ENCODE measurements at places on chromosomes 2 and 18.

DNA sequence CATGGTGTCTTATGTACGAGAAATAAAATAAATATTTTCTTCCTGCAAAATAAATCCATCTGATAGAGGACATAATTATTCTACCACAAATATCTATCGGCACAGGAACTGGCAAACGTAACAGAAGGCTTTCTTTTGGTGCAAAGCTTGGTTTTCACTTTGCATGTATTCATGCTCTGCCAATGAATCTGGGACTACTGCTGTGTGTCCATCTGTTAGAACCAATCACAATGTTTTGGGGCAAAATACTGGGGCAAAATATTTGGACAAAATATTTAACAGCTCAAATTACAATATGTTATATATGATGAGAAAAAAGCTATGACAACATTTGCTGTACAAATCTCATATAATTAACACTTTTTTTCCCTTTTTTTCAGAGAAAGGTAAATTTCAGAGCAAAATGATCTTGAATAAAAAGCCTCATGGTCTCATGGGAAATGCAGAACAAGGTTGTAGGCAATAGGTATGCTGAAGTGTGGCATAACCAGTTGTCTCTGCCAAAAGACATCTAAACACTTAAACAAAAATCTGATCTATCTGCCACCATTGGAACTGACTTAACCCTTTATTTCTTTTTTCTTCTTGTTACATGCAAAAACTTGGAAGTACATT lies 923.2 kb downstream of the CPS1 start:
- no peak for DNase-seq

DNA sequence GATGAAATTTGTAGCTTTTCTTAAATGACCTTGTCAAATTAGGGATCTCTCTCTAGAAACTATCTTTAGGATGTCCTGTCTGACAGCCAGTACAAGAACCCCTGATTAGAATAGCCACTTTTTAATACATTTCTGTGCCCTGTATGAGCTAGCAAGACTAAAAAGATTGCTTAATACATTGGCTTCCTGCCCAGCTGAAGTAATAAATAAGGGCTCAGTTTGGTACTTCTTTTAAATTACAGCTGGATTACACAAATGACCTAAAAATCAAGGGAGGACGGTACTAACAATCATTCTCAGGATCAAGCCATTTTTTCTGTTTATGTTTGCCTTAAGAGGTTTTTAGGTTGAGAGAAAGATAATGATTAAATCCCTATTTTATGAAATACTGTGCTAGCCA lies 11.6 kb upstream of the OLA1 start:
- no peak for DNase-seq

GRCh38 chr18:11293794-11294193 lies 144.4 kb upstream of the PIEZO2 start:
- no peak for DNase-seq

DNA sequence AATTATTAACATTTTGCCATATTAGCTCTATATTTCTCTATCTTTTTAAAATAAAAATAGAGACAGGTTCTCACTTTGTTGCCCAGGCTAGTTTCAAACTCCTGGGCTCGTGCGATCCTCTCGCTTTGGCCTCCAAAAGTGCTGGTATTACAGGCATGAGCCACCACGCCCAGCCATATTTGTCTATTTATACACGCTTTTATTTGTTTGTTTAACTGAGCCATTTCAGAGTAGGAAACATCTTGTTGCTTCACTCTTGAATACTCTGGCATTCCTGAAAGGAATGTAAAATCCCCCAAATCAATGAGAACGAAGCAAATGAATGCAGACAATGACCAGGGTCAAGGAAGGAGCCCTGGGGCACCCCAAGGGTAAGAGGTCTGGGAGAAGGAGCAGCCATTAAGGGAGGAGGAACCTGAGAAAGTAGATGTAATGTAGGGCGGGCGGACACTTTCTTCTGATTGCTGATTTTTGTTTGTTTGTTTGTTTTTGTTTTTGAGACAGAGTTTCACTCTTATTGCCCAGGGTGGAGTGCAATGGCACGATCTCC lies 31.7 kb upstream of the RAB1A start:
- no peak for DNase-seq

- no peak for DNase-seq
Measured at GRCh38 chr2:85889627-85890281, 964 bp upstream of the ST3GAL5 start.

GRCh38 chr18:48193521-48194492 lies 215.4 kb downstream of the ZBTB7C start:
- DNase-seq, result no peak

- DNase-seq, result no peak
Measured at GRCh38 chr2:182870227-182870626, 3.8 kb upstream of the FRZB start.

GRCh38 chr2:110707386-110707965 lies 24.9 kb upstream of the ACOXL start:
- no peak for DNase-seq

DNA sequence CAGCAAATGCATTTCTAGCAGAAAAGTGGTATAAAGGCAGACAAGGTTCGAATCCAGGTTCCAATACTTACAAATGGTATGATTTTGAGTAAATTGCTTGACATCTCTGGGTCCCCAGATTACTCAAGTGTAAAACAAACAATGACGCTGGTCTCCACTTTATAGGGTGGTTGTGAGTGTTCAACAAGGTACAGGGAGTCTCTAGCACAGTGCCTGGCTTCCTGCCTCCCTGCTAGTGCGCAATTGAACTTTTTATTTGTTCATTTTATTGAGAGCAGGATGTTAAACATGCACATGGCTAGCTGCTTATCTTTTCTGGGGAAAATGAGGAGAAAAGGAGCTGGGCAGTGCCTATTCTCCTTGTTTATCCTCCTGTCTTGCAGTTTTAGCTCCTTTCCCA lies 74.9 kb upstream of the MYL1 start:
- DNase-seq, result no peak

DNA sequence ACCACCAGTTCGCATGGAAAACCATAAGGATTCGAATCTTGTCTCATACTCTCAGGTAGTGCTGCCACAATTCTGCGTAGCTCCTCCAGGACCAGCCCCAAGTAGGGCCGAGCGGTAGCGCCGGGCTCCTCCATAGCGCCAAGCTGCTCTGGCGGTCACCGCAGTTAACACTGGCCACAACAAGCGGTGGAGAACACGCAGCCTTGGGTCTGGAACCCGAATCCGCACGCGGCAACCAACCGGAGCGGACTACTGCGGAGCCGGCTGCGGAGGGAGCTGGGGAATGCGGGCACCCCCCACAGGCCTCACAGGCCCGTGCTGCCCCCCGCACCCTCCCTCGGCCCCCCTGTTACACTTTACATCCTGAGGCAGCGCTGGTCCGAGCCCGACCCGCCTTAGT lies 531.5 kb downstream of the STK39 start:
- DNase-seq, result no peak

GRCh38 chr2:163664610-163665009 lies 71.2 kb downstream of the FIGN start:
- no peak for DNase-seq

GRCh38 chr2:120444691-120445240 lies 98.8 kb downstream of the INHBB start:
- DNase-seq, result no peak

- DNase-seq, result no peak
Measured at GRCh38 chr2:71788186-71788525, 334.8 kb downstream of the DYSF start.

DNA sequence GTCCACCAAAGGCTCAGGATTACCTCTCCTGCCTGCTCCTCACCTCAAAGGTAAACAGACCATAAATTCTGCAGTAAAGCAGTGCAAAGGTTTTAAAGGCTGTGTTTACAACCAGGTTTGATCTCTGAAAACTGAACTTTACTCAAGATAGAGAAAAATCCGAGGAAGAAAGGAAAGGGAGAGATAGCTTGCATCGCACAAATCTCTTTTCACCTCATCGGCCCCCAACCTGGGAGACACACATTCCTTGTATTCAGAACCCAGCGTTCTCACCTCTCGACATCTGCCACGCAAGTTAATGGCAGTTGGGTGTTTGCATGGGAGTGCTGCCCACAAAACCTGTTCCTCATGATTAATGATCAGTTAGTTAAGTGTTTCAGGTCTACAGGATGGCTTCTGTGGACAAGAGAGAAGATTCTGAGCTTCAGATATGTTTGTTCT lies 72.6 kb downstream of the GATA6 start:
- DNase-seq, result no peak

DNA sequence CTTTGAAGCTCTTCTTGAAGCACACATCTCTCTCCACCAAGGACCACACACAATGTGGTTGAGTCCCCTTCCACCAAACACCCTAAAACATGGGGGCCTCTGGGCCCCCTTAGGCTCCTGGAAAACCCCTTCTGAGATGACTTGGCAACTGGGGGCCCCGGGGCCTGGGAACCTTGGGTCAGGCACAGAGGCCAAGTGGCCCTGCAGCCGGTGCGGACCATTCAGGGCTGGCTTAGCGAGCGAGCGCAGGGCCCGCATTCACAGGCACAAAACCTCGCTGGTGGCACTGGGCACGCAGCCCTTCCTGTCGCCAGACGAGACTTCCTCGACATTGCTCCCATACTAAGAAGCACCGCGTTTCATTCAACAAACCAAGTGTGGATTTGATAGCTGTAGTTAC lies 111.2 kb upstream of the ID2 start:
- no peak for DNase-seq

DNA sequence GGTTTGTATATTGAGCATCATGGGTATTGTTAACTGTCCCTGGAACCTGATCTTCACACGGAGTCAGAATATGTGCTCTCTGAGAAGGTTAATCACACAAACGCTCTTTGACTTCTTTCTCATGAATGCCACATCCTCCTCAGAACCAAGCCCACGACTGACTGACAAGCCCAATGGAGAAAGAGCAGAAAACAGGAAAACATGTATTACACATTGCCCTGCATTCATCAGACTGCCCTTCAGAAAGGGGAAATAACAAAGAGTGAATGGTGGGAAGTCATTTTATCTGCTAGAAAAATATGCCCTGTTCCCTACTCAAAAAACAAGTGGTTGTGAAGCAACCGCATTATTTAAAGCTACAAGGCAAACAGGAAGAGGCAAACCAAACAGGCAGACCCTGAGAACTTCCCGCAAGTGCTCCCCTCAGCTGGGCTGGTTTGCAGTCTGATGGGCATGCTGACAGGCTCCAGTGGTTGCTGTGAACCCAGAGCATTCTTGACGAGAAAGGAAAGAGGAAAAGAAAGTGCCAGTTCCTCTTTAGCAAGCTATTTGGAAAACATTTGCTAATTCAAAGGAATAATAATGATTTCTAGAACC lies 172.9 kb upstream of the SETBP1 start:
- no peak for DNase-seq

GRCh38 chr18:74796841-74797576 lies 199.3 kb downstream of the ZNF407 start:
- no peak for DNase-seq

DNA sequence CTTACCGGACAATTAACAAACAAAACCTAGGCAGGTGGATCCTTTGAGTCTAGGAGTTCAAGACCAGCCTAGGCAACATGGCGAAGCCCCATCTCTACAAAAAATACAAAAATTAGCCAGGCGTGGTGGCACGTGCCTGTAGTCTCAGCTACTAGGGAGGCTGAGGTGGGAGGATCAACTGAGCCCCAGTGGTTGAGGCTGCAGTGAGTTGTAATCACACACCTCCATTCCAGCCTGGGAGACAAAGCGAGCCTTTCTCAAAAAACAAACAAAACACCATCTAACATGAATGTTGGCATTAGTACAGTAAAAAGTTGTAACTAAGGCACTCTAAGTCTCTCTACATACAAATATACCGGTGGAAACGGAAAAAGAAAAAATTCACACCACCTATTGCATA lies 5.3 kb downstream of the SP3 start:
- no peak for DNase-seq

All from stimulated activated CD8-positive, alpha-beta memory T cell treated with anti-CD3 and anti-CD28 coated beads, Interleukin-12 subunit alpha, Interleukin-12 subunit beta, amount 100 ng/mL, for 1 hour (primary cell).